ENCODE measurements at places on chromosomes 13 and 19.

- DNase-seq = no peak
These were observed 35.8 kb downstream of the LATS2 start for GRCh38 chr13:21025539-21025938.

- DNase-seq = peak; percentile 47
These were observed 89.6 kb upstream of the TNFSF11 start for GRCh38 chr13:42484386-42484785.

DNA sequence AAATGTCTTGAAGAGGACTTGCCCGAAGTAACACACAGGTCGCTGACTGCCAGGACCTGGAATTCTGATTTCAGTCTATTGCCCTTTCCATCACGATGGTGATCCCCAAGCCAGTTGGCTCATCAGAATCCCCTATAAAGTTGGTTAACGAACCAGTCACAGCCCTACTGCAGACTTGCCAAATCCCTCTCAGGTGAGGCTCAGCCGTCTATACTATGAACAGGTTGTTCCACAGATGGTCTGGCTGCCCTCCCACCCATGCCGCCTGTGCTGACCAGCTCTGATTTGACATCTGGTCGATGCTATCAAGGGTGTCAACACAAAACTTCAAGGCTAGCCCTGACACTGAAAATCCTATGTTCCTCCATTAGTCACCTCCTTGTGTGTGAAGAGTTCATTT lies 90.0 kb downstream of the RNASEH2B start:
- no peak for DNase-seq

GRCh38 chr19:18408053-18408476 lies 10.6 kb upstream of the LRRC25 start:
- no peak for DNase-seq

GRCh38 chr19:50897612-50898011 lies 13.6 kb downstream of the KLK4 start:
- DNase-seq = no peak

- DNase-seq = no peak
These were observed 78.9 kb upstream of the OLFM4 start for GRCh38 chr13:52949742-52950141.

DNA sequence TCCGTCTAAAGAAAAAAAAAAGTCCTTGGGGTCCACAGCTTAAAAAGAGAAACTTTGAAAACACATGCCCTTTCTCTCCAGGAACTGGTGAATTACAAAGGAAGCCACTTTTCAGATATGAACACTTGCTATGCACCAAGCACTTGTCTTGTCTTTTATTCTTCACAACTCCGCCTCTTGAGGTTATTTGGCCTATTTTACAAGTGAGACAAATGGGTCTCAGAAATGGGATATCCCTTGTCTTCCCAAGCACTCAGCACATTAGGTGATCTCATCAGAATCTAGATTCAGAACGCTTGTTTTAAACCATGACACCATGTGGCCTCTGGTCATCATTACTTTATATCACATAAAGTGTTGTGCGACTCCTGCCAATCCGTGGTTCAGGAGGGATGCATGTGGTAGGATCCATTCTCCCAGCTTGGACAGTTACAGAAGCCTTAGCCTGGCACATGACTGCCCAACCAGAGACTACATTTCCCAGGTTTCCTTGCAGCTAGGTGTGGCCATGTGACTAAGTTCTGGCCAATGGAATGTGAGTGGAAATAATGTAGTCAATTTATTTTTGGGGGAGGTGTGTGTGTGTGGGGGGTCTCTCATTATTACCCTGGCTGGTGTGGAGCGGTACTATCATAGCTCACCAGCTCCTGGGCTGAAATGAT lies 13.9 kb downstream of the TSKS start:
- DNase-seq = no peak

DNA sequence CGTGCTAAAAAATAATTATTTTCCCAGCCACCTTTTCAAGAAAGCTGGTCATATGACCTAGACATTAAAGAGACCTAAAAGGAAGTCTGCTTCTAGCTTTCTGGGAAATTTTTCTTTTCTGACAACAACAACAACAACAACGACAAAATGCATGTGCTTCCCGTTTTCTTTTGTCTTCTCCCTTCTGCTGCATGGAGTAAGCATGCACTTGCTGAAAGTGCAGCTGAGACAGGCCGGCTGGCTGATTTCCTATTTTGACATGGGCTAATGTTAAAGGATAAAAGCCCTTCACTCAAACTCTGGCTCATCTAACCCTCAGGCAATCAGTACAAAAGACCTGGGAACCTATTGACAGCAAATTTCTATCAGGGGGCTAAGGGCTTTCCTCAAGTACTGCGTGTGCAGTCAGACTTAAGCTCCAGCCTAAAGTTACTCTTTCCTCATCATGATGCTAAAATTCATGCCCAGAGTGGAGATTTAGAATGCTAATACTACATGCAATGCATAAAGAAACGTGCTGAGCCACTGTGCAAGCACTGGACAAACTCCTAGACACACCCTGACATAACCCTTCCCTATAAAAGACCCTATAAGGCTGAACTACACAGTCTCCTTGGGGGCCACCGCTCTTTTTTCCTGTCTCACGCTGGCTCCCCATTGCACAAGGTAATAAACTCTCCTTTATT lies 811.1 kb downstream of the UQCRFS1 start:
- no peak for DNase-seq

DNA sequence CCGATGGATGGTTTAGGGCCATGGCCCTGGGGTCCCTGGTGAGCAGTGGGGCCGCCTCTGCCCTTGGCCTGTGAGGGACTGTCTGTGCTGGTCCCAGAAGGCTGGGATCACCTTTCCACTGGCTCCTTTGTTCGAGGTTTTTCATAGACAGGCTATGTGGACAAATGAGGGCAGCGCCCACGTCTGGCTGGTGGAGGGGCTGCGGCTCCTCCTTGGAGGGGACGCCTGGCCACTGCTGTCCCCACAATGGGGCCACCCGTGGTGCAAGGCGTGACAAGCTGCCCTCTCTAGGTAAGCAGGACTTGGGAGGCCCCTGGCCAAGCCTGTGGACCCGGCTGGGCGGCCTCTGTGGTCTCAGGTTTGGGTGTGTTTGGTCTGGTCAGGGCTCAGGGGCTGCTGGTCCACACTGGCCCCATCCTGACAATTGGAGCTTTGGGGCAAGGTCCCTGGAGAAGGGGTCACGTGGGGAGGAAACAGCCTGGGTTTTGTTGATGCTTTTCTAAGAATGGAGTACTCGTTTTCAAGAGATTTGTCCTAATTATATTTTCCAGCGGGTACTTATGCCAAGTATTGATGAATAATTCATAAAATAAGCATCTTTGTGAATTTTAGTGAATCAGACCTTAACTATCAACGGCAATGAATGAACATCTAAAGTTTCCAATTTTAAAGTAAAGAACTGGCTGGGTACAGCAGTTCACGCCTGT lies 33.3 kb downstream of the MCF2L start:
- DNase-seq = no peak

DNA sequence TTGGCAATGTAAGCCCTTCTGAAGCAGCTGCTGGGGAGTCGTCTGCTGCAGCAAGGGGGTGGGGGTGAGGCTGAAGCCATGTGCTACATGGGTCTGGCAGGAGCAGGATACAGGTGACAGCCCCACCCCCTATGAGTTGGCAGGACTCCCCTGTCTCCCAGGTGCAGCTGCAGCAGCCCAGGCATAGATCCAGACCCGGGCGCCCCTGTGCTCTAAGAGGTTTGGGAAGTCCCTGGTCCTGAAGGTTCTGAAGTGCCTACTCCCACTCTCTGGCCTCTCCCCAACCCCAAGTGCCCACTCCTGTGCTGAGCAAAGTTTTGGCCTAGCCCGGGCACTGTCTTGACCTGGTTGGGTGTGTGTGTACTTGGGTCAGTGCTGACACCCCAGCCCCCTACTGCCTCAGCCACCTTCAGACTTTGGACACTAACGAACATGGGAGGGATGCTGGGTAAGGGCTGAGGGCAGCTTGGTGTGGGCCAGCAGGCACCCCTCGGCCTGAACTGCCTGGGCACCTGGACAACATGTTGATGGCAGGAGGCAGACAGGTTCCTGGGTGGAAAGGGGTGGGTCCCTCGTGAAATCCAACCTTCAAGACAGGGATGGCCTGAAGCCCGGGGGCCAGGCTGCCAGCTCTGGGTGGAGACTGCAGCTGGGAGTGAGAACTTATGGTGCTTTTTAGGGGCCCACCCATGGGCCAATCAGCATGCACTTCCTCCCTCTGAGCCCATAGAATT lies 54.1 kb upstream of the SLITRK6 start:
- no peak for DNase-seq

DNA sequence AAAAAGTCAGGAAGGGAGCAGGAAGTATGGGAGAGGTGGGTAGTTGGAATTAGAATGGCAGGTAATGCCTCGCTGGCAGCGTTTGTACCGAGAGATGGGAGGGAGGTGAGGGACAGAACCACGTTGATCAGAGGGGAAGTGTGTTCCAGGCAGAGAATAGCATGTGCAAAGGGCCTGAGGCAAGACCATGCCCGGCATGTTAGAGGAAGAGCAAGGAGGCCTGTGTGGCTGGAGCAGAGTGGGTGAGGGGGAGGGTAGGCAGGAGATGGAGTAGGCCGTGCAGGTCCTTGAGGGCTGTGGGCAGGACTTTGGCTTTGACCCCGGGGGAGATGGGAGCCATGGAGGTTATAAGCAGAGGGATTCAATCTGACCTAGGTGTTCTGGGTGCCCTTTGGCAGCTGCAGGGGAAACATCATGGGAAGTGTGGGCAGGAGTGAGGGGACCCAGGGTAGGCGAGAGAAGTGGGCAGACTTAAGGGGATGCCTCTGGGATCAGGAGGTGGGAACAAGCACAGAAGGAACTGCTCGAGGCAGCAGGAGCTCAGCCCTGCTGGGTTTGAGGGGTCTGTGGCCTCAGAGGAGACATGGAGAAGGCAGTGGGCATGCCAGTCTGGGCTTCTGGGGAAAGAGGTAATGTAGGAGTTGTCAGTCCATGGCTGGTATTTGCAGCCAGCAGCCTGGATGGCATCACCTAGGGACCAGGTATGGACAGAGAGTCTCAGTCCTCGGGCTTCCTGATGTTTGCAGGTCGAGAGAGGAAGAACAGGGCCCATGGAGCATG lies 48.8 kb downstream of the CD320 start:
- no peak for DNase-seq

GRCh38 chr13:114105521-114106225 lies 26.8 kb downstream of the RASA3 start:
- DNase-seq = no peak

GRCh38 chr13:96475103-96475502 lies 385.2 kb downstream of the HS6ST3 start:
- peak; percentile 8 for DNase-seq

Data from fibroblast of lung (primary cell).